Islet precursor cell (in vitro differentiated cells): ENCODE measurements at places on chromosomes 1 and 21.

- DNase-seq = no peak
Observed at GRCh38 chr1:110454328-110454727, 3.4 kb downstream of the PROK1 start.

DNA sequence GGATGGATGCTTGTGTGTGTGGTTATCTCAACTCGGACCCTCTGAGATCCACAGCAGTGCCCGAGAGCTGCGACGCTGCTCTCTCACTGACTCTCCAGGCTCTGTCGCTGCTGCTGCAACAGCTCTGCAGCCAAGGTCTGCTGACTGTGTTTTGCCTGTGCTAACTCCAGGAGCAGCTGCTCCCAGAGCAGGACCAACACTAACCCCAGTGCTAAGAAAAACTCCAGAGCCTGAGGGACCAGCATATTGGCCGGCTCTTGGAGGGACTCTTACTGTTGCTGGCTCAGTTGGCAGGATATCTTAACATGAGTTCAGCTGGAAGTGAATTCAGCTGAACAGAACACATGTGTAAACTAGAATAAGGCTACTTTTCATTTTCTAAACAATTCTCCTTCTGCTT is 4.4 kb downstream of the LCE2C start:
- DNase-seq = no peak

DNA sequence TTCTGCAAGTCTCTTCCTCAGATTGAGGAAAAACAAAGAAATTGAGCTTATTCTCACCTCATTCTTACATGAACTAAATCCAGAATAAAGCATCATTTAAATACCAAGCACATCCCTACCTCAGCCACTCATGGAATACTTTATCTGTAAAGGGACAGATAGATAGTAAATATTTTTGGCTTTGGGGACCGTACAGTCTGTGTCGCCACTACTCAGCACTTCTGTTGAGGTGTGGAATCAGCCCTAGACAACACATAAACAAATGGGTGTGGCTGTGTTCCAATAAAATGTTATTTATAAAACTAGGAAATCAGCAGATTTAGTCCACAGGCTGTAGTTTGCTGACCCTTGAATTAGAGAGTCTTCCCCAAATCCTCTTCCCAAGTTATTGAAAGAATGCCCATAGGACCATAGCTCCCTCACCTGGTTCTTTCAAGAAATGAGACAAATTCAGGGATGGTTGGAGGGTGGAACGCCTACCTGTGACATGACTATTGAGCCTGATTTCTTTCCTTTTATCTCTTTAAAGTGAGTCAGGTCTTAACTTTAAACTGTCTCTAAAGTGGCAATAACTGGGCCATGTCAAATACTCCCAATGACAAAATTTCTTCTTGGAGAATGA is 878.5 kb downstream of the USP25 start:
- no peak for DNase-seq

DNA sequence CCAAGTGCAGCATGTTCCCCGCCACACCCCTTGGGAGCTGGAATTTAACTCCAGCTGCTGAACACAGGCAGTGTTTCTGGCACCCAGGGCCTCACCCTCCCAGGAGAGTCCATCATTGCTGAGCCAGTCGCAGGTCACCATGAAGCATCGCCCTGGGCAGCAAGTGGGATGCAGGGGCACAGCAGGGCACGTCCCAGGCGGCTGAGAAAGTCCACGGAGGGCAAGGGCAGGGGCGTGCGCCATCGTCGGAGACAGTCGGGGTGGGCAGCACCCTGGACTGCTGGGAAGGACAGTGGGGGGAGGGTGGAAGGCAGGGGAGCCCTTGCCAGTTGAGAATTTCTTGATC is 69.2 kb upstream of the PDE9A start:
- DNase-seq = no peak

- DNase-seq = no peak
Observed at GRCh38 chr1:244387415-244387814, 64.3 kb downstream of the ADSS2 start.

DNA sequence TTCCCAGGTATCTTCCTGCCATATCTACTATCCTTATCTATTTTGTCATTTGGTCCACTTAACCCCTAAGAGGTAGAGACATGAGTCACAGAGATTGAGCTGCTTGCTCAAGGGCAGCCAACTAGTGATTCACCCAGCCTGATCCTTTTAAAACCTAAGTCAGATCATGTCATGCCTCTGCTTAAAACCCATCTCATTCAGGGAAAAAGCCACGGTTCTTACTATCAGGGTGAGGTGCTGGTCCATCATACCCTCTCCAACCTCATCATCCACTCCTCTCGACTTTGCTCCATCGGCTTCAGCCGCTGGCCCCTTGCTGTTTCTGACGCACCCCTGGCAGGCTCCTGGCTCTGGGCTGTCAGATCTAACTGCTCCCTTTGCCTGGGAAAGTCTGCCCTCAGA is 14.4 kb upstream of the PPP1R15B start:
- DNase-seq = peak; percentile 76

GRCh38 chr1:42962641-42963377 is 4.1 kb upstream of the SLC2A1 start:
- DNase-seq = peak; percentile 93

- DNase-seq = peak; percentile 84
Observed at GRCh38 chr1:36369061-36369861, 16.5 kb downstream of the STK40 start.

- peak; percentile 85 for DNase-seq
Observed at GRCh38 chr1:240496941-240497340, 115.0 kb downstream of the GREM2 start.

DNA sequence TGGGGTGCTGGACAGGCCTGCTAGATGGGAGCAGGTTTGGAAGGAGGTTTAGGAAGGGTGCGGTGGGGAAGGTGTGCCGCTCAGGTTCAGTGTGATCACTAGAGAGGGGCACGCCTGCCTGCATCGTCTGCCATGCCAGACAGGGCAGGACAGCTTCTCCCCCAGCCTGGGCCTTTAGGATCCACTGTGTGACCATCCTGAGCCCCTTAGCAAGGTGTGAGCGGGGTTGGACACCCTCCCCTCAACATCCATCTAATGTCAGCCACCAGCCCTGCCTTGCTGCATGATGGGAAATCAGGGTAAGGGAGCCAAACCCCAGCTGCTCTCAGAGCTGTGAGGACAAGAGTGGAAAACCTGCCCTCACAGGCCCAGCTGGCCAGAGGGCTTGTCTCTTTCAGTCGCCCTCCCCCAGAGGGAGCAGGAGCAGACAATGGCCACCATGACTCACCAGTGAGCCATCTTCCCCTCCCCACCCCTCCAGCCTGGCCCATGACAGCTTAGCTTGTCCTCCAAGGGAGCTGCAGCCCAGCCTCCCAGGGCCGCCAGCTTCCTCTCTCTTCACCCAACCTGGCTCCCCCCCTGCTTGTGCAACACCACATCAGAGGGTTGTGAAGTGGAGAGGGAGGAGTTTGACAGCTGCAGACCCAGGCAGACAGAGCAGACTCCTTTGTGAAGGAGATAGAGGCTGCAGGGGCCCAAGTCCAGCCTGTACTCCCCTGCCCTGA is 37.0 kb downstream of the NUAK2 start:
- peak; percentile 100 for DNase-seq

DNA sequence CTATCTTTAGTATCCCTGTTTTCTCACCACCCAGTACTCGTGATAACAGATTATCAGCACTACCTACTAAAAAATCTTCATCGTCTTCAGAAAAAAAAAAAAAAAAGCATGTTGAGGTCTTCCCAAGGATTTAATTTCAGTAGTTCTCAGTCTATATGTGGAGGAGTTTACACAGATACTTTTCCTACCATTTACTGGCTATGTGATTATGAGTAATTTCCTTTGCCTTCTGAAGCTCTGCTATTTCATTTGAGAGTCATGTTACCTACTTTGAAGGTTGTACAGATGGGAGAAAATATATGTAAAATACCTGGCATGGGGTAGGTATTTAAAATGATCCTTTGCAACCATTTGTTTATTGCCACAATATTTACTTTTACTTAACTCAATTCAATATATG is 399.7 kb downstream of the NEGR1 start:
- no peak for DNase-seq

DNA sequence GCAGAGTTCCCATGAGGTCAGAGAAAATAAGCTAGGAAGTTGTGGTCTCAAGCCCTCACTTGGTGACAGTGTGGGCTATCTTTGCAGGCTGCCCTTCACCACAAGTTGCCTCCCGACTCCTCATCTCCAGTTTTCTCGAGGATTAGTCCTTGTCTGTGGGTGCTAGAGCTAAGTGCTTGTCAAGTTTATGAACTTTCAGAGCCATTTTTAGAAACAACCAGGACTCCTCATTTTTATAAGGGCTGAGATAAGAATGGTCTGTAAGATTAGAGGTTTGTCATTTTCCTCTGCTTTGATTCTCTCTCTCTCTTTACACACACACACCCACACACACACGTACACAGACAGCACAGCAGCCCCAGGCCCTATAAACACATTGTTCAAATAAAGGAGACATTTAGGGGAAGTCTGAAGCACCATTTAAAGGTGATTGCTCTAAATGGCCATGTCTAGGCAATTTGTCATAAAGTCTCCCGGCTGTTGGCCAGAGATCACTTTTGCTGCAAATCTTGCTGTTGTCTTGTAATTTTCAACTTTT is 127.2 kb downstream of the LACTBL1 start:
- DNase-seq = no peak

- DNase-seq = no peak
Observed at GRCh38 chr1:88984569-88984968, 7.9 kb downstream of the KYAT3 start.

- peak; percentile 93 for DNase-seq
Observed at GRCh38 chr1:156664767-156665411, 12.3 kb downstream of the NES start.

GRCh38 chr1:201062511-201063091 is 39.1 kb upstream of the KIF21B start:
- no peak for DNase-seq

DNA sequence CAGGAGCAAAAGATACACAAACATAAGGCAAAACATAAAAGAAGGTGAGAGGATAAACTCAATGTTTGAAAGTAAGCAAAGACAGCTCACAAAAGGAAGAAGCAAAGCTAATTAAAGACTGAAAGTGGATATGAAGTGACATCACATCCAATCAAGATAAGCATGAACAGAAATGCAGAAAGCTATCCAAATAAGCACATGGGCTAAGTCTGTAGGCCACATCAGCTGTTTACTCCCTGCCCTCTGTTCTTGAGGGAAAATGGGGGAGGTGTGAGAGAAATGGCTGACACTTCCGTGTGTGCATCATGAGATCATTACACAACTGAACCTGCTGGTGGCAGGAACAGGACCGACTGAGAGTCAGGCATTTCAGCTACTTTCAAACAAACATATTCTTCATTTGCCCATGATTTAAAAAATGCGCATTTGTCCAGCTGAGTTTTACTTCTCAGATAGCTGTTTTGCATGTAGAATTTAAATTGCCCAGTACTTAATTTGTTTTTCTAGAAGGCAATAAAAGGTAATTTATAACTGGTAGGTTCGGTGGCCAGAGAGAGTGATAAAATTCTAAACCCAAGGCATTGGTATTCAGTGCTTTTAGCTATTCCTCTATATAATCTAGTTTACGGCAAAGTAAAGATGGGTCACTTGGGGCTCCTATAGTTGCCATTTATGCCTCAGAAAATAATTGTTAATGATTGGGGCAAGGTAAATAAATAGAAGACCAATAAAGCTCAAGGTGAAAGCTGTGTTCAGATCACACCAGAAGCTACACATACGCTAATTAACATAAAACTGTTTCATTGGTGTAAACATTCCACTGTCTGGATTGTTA is 27.2 kb upstream of the MAN1A2 start:
- no peak for DNase-seq

GRCh38 chr1:241276391-241276790 is 80.6 kb downstream of the RGS7 start:
- no peak for DNase-seq

DNA sequence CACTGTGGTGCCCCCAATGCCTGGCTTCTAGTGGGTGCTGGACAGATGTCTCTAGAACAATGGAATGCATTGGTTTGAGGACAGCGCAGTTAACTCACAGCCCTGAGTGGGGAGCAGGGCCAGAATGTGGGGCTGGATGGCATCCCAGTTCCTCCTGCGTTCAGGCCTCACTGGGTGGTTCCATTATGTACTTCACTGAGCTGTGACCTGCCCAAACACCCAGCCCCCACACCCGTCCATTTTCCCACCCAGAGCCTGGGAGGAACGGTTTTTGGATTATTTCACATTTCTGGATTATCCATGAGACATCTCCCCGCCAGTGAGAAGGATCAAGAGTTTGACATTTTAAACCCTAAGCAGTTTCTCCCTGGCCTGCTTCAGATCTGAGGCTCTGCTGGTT is 55.3 kb upstream of the WASF2 start:
- DNase-seq = no peak

DNA sequence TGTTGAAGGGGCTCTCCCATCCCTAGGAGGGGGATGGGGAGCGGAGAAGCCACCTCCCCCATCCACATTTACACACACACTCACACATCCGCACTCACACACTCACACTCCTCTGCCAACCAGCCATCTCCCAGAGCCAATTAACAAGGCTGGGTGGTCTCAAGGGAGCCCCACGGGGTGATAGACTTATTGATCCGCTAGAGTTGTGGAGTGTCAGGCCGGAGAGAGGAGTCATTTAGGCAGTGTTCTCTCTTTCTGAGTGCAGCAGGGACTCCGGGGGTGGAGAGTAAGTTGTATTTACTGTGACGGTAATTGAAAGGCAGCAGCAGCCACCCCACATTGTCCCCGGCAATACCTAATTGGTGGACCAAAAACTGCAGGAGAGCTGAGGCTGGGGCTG is 61.6 kb downstream of the KLHDC7A start:
- peak; percentile 21 for DNase-seq

DNA sequence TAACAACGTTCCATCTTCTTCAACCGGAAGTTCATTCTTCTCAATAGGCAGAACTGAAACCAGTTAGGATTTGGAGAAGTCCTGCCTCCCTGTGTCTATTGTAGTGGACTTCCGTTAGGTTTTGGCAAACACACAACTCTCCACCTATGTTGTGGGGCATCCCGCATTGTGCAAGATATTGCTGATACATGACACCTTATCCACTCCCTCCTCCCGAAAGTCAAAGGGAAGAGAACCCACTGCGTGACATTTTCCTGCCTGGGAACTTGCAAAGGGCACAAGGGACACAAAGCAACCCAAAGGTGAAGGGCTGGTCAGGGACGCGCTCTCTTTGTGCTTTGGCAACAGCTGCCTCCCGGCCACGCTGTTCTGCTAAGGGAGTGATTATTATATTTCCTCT is 164.8 kb downstream of the TPR start:
- DNase-seq = peak; percentile 15

DNA sequence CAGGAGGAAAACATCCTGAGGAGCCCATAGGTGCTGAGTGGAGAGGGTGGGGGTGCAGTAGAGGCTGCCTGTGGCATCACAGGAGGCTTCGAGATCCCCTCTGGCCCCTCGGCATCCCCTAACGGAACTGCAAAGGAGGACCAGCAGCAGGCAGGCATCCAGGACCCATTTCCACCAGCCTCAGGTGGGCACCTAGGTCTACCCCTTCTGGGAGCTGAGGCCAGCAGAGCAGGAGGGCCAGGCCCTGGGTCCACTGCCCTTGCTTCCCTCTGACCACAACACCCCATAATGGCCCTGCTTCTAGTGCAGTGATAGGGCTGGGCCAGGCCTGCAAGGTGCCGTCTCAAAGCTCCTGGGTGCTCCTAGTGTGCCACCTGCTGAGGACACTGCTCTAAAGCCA is 723.0 kb downstream of the PTPRU start:
- no peak for DNase-seq
